ENCODE measurements at places on chromosomes 2 and 18.

- no peak for DNase-seq
Observed at GRCh38 chr2:130190237-130190636, 8.0 kb downstream of the TUBA3E start.

DNA sequence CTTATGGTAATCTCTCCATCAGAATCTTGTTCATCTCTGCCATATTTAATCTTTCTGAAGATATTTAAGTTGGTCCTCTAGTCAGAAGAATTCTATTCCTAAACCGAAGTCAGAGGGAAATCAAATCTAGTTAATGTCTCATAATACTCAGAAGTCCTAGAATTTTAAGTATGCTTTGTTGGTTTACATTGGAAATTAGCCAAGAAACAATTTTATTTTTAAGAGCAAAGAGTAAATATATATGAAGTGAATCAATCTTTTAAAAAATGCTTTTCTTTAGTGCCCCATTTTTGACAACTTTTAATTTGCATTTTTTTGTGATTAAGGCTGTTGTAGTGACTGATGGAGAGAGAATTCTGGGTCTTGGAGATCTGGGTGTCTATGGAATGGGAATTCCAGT lies 38.1 kb downstream of the ME2 start:
- DNase-seq: no peak

DNA sequence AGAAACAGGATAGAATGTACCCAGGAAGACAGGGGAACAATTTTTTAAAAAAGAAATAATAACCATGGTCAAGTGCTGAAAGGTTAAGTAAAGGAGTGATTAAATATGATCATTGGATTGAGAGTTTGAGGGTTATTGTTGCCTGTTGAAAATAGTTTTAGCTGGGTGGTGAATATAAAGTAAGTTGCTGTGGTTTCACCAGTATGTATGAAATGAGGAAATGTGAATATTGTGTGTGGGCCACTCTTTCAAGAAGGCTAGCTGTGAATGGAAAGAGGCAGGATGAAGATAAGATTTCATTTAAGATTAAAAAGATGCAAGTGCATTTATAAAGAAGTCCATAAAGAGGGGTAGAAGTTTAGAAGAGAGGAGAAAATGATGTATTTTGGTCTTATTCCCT lies 53.8 kb downstream of the GULP1 start:
- no peak for DNase-seq

GRCh38 chr2:198499539-198499938 lies 695.1 kb downstream of the PLCL1 start:
- no peak for DNase-seq

DNA sequence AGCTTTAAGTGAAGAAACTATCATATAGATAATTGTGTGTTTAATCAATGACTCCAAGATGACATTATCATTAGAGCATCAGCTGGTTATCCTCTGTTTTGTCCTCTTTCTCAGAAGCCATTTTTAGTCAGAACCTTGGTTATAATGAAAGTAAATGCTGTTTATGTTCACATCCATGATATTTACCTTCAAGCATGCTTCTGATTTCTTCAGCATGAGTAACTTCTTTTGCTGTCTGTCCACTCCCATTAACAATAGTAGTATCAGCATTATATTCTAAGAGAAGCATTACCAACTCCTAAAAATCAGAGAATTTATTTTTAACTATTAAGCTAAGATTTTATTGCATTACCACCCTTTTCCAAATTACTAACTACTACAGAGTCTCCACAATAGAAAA lies 56.3 kb downstream of the OSBPL1A start:
- no peak for DNase-seq

GRCh38 chr18:11757084-11757590 lies 68.1 kb downstream of the GNAL start:
- DNase-seq: no peak

DNA sequence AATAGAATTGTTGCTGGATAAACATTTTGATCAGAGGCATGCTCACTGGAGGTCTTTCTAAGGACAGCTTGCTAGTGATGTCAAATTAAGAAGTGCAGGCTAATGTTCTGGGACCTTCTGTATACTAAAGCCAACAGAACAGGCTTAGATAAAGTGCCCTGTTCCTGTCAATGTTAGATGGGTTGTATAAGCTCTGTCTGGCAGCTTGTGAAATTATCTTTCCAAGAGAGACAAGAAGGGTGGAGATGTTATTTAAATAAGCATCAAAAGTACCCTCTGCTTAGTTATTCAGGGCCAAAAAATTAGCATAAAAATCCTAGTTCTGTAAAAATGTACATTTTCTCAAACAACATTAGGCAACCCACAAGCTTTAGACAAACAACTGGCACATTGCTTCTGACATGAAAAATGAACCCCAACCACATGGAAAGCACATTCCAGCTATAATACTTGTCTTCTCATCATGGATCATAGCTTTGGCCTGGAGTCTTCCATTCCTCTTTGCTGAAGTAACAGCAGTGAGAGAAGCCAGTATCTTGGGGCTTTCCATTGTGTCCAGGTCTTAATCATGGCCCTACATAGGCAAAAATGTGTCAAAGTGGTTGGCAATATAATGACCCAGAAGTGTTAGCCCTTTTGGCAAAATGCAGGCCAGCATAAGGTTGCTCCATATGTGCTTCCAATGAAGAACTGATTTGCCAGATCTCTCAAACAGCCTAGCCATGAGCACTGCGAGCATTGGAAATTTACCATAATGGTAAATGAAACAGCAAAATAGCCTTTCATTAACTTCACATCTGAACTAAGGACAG lies 478.1 kb upstream of the ZNF804A start:
- no peak for DNase-seq

DNA sequence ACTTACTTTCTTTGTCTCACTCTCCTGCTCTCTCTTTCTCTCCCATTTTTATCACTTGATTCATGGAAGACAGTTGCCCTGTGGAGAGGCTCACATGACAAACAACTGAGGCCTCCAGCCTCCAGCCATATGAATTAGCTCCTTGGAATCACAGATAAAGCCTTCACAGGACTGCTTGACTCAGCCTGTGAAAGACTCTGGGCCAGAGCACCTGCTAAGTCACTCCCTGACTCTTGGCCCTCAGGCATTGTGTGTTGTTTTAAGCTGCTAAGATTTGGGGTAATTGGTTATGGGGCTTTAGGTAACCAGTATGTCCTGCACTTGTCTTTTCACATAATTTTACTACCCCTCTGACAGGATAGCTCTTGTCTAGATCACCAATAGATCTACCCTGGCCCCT lies 334.9 kb downstream of the SOX11 start:
- no peak for DNase-seq

GRCh38 chr2:200254773-200255172 lies 51.7 kb upstream of the SPATS2L start:
- no peak for DNase-seq

DNA sequence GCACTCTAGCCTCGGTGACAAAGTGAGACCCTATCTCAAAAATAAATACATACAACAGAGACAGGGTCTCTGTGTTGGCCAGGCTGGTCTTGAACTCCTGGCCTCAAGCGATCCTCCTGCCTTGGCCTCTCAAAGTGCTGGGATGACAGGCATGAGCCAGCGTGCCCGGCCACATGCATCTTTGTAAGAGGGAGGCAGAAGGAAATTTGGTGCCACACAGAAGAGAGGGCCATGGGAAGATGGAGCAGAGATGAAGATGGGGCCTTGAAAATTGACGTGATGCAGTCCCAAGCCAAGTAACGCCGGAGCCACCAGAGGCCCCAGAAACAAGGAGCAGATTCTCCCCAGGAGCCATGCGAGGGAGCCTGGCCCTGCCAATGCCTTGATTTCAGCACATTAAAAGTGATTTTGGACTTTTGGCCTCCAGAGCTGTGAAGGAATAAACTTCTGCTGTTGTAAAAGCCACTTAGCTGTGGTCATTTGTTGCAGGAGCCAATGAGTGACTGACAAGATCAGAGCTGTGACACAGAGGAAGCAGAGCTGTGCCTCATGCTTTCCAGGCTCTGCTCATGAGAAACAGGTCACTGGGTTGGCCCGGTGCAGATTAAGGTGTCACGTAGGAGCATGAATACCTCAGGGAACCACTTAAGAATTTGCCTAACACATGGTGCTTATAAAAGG lies 2.7 kb upstream of the SLC66A2 start:
- no peak for DNase-seq

DNA sequence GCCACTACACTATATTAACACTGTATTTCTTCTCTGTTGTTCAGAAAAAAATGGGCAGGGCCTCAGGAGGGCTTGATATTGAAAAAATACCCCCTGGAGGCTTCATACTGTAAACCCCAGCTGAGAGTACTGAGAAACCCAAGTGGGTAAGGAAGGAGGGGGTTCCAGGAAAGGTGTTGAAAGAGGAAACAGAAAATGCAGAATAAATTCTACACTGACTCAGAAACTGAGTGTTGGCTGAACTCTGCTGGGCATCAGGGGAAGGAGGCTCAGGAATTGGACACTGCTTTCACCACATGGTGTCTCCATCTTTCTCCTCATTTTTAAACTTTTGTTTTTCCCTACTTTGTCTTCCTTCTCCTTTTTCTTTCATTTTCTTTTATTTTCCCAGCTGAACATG lies 253.7 kb downstream of the DYM start:
- no peak for DNase-seq

DNA sequence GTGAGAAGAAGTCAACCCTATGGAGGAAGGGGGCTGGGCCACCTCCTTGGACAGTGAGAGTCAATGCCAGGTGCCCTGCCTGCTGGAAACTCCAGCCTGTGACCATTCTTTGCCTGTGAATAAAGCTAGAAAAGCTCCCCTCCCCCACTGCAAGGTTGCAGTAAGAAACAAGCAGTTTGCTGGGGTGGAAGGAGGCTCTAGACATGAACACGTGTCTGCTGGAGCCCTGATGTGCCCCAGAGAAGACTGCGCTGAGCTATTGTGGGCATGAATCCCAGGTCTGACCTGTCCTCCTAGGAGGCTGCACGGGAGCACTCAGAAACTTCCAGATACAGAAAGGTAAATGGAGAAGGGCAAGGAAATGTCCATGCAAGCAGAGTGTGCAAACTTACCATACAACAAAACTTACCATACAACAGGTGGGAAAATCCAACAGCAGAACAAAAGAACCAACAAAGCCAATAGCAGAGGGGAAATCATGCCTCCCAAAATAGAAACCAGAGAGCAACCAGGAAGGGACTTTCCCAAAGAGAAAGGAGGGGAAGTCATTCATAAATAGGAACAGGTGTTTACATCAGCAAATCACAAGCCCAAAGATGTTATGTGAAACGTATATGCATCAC lies 278.7 kb downstream of the BCL2 start:
- no peak for DNase-seq

DNA sequence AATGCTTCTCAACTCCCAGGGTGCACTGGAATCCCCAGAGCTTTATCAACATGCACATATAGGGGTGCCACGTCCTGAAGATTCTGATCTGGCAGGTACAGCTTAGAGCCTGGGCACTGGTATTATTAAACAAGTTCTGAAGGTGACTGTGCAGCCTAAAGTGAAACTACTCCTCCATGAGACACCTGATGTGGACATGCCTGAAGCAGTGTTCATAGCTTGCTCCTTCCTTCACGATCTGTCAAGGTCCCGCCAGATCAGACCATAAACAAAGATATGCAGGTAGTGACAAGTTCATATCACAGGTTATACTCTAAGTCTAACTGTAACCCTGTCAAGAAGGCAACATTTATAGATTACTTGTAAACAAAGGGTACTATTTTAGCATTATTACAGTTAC lies 65.3 kb upstream of the DNER start:
- DNase-seq: no peak

DNA sequence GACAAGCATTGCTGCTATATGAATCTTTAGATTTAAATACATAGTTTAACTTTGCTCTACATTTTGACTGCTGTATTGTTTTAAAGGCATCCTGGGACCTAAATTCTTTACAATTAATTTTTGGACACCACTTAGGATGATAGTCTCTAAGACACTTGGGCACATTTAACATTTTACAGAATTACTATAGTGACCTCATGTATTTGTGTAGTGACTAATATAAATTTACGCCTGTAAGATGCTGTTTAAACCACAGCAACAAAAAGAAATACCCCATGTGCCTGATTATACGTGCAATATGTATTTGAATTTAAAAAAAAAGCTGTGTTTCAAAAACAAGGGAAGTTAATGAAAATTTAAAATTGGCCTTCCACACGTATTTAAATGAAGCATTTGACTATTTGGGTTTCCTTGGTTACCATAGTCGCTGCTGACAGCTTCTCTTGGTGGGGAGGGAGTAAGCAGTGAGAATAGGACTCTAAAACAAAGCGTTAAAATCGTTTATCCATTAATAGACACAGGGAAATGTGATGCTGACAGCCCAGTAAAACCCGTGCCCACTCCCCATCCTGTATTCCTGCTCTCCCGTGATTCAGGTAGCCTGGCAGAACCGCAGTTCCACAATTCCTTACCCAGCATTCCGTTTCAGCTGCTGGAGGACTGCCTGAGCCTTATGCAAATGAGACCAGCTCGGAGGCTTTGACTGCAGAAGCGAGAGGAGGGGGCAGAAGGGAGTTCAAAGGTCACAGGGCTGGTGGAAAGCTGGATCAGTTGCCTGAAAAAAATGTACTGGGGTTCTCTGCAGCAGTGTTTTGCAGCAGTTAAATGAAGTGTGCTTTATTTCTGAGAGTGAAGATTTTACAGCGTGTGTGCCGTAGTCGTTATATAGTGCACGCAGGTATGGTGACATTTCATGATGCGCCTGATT lies 104.3 kb downstream of the CSRNP3 start:
- no peak for DNase-seq

DNA sequence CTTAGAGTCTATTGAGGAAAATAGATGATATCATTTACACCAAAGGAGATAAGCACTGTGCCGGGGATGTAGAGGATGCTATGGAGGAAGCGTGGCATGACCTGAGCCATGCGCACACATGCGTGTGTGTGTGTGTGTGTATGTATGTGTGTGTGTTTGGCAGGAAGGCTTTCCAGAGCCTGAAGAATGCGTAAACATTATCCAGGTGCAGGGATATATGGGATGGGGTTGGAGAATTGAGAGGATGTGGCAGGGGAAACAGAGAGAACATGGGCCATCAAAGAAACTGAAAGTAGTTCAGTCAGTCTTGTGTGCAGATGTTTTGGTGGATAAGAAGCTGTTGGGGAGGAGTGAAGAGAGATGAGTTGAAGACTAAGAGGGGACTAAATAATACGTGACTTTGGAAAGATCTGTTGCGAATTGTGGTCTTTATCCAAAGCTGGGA lies 9.3 kb upstream of the STAT1 start:
- DNase-seq: no peak

- no peak for DNase-seq
Observed at GRCh38 chr2:220219371-220219770, 591.9 kb downstream of the SLC4A3 start.

DNA sequence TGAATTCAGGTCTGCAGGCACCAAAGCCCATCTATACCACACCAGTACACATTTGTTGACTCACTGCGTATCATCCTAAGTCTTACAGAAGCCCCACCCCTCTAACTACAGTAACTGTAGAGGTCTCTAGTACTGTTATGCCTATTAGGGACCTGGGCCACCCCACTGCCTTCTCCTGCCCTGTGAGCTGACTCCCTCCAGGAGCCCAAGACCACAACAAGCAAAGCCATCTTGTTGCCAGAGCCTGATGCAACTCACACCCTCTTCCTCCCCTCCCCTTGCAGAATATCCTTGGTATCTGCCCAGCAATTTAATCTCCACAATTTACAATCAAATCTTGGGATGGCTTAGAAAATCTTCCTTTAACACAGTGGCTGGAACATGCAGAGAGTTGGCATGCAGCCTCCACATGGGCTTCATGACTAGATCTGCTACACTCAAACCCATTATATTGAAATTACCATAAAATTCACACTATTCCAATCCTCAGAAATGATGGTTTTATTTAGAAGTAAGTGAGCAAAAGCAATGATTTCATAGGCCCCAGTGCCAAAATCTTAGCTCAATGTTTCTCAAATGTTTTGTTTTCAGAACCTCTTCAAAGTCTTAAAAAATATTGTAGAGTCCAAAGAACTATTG lies 17.7 kb upstream of the CYP1B1 start:
- DNase-seq: no peak

GRCh38 chr2:220743203-220743602 lies 828.9 kb downstream of the EPHA4 start:
- DNase-seq: no peak
